ENCODE measurements at places on chromosomes 7 and 10. TPM values are rescaled to one million over a fixed set of nuclear protein-coding genes. Genes with fewer than 3 reads are reported as not detected.

The NUTM2A gene
- total RNA-seq = 0.34 TPM

The SFRP4 gene
- total RNA-seq = not detected

The HABP2 gene
- total RNA-seq = not detected

- H3K27ac ChIP-seq = no peak overlapping the region
- no peaks in the 10 kb centered on the region for H3K27me3 ChIP-seq
- no peaks in the 10 kb centered on the region for H3K4me1 ChIP-seq
- no peak for ATAC-seq
These were observed 542.4 kb downstream of the ACTR3B start for GRCh38 chr7:153301936-153302335.

DNA sequence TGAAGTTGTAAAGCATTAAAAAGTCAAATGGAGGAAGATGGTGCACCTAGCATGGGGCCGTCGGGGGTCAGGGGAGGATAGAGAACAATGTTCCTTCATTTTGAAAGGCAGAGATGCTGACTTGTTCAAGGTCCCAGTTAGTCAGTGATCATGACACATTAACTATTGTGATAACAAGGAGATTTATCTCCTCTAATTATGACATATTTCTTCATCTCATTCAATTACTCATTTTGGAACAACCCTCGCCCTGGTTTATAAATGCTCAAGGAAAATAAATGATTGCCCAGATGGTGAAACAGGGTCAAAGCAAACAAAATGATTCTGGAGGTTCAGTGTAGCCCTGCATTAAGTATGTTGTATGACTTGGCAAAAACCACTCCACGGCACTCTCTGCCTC, 106.2 kb downstream of the ITIH5 start:
- H3K27me3 ChIP-seq = peaks cover 21% of the 10 kb centered on the region
- H3K4me1 ChIP-seq = no peaks in the 10 kb centered on the region
- no peak for ATAC-seq
- no peaks in the 10 kb centered on the region for H3K36me3 ChIP-seq
- no peak overlapping the region for H3K4me3 ChIP-seq

GRCh38 chr10:130337696-130338635, 201.8 kb downstream of the GLRX3 start:
- H3K27me3 ChIP-seq = peaks cover 14% of the 10 kb centered on the region
- H3K4me3 ChIP-seq = no peak overlapping the region
- no peaks in the 10 kb centered on the region for H3K36me3 ChIP-seq
- no peaks in the 10 kb centered on the region for H3K4me1 ChIP-seq
- H3K27ac ChIP-seq = no peak overlapping the region

The STEAP1B gene
- 0.32 TPM for total RNA-seq

DNA sequence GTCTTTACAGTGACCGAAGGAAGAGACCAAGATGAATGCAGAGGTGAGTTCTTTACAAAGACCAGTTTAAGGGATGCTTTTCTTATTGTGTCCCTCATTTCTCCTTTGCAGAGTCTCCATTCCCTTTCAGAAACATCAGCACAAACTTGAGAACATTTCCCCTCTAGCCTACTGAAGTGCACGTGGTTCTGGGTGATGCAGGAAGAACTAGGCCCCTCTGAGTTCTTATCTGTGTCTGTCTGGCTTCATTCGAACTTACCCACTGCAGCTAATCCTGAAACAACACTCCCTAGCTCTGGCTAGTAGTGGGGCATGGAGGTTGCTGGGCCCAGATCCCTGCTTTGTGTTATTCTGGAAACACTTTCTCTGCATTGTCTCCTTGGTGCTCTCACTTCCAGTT, 12.6 kb downstream of the BLVRA start:
- ATAC-seq = no peak
- no peaks in the 10 kb centered on the region for H3K4me1 ChIP-seq
- H3K36me3 ChIP-seq = peaks cover 15% of the 10 kb centered on the region
- H3K27ac ChIP-seq = no peak overlapping the region

The PSD gene
- 8.0 TPM for total RNA-seq

The PILRA gene
- total RNA-seq = 7.0 TPM

GRCh38 chr7:51242007-51242691, 74.5 kb downstream of the COBL start:
- no peak for ATAC-seq
- no peak overlapping the region for H3K27ac ChIP-seq
- H3K4me1 ChIP-seq = no peaks in the 10 kb centered on the region
- peaks cover 14% of the 10 kb centered on the region for H3K27me3 ChIP-seq

GRCh38 chr10:101000127-101000914, 713 bp downstream of the LZTS2 start:
- no peak for ATAC-seq
- H3K27ac ChIP-seq = peak overlapping the region; percentile 59
- no peaks in the 10 kb centered on the region for H3K27me3 ChIP-seq
- peaks cover 12% of the 10 kb centered on the region for H3K4me1 ChIP-seq
- peaks cover 6% of the 10 kb centered on the region for H3K36me3 ChIP-seq

DNA sequence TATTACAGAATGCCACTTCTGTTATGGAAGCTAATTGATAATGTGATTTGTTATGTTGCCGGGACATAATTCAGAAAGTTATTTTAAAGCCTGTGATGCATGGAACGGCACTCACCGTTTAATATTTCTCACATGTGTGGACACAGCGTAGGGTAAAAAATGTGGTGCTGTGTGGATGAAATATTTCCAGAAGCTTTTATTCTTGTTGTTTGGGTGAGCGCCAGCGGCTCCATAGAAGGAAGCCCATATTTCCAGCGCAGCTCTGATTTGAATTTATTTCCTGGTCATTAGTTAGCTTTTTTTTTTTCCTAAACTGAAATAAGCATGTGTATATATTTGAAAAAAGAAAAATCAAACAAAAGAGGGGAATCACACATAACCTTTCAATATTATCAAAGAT, 20.2 kb upstream of the NKX6-2 start:
- no peaks in the 10 kb centered on the region for H3K36me3 ChIP-seq
- H3K4me3 ChIP-seq = no peak overlapping the region
- H3K27ac ChIP-seq = no peak overlapping the region
- no peaks in the 10 kb centered on the region for H3K4me1 ChIP-seq
- H3K27me3 ChIP-seq = peaks cover 3% of the 10 kb centered on the region
- no peak for ATAC-seq

DNA sequence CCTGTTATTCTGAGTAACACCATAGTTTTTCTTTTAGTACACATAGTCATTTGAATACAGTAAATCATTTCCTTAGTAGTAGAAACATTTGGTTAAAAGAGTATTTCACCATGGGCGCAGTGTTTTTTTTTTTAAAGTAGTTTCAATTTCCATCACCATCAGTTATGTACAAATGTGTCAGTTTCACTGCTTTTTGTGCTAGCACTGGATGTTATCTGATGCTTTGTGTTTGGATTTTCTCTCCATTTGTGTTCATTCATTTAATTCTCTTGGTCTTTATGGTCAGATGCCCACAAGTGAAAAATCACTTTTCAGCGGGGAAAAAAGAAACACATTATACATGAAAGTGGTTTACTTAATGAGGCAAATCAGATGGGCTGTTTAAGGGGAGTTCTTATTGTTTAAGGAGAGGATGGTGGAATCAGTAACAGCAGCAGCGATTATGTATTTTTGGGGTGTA, 16.0 kb upstream of the HK1 start:
- H3K27ac ChIP-seq = peak overlapping the region; percentile 15
- H3K27me3 ChIP-seq = no peaks in the 10 kb centered on the region
- H3K4me3 ChIP-seq = peak overlapping the region; percentile 18
- peak; percentile 91 for ATAC-seq

- H3K4me1 ChIP-seq = no peaks in the 10 kb centered on the region
- no peak overlapping the region for H3K27ac ChIP-seq
- no peak for ATAC-seq
- peaks cover 24% of the 10 kb centered on the region for H3K27me3 ChIP-seq
- H3K4me3 ChIP-seq = no peak overlapping the region
- no peaks in the 10 kb centered on the region for H3K36me3 ChIP-seq
These were observed 30.5 kb upstream of the SEM1 start for GRCh38 chr7:96740130-96740529.

DNA sequence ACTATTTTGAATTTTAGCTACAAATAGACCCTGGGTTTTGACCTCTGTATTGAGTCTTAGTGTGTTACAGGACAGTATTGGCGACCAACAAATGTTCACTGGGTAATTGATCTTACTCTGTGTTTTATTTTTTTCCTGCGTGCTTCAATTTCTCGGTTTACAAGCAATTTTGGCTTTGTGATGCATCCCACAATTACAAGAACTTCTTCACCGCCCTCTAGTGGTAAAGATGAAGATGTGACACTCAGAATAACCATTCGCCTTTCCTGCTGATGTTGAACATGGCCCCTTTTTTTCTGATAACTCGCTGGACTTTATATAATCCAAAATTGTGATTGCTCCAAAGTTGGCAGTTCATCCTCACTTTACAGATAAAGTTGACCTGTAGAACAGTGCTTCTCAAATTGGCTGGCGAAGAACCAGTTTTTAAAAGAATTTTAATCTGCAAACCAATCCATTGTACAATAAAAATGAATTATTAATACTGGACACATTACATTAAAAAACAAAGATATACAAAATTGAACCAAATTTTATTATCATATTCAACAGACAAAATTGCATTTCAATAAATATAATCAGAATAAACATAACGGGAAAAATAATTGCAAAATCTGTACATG, 20.2 kb upstream of the SMC3 start:
- H3K4me1 ChIP-seq = peaks cover 8% of the 10 kb centered on the region
- H3K27me3 ChIP-seq = peaks cover 6% of the 10 kb centered on the region
- H3K4me3 ChIP-seq = peak overlapping the region; percentile 52
- peak; percentile 60 for ATAC-seq
- H3K36me3 ChIP-seq = no peaks in the 10 kb centered on the region
- H3K27ac ChIP-seq = peak overlapping the region; percentile 10

The SEC24C gene
- 98.5 TPM for total RNA-seq

DNA sequence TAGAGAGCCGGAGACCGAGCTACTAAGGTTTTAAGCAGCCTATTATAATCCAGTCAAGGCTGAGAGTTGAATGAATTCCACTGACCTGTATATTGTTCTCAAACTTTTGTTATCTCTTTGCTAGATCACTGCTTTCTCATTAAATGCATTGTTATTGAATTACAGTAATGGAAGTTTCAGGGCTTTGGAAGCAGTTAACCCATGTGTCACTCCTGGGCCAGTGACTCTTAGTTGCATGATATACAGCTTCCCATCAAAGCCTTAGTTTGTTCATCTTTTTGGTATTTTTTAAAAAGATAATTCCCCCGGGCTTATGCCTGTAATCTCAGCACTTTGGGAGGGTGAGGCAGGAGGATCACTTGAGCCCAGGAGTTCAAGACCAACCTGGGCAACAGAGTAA, 55.4 kb upstream of the KIAA1217 start:
- no peaks in the 10 kb centered on the region for H3K36me3 ChIP-seq
- no peak overlapping the region for H3K27ac ChIP-seq
- H3K4me3 ChIP-seq = no peak overlapping the region
- no peaks in the 10 kb centered on the region for H3K4me1 ChIP-seq

- no peaks in the 10 kb centered on the region for H3K36me3 ChIP-seq
- no peak overlapping the region for H3K27ac ChIP-seq
- H3K4me3 ChIP-seq = no peak overlapping the region
- peaks cover 12% of the 10 kb centered on the region for H3K27me3 ChIP-seq
These were observed 58.9 kb downstream of the FRMPD2 start for GRCh38 chr10:48215486-48216203.

The ELMO1 gene
- total RNA-seq = 77.4 TPM

The TRPV5 gene
- 0.13 TPM for total RNA-seq

DNA sequence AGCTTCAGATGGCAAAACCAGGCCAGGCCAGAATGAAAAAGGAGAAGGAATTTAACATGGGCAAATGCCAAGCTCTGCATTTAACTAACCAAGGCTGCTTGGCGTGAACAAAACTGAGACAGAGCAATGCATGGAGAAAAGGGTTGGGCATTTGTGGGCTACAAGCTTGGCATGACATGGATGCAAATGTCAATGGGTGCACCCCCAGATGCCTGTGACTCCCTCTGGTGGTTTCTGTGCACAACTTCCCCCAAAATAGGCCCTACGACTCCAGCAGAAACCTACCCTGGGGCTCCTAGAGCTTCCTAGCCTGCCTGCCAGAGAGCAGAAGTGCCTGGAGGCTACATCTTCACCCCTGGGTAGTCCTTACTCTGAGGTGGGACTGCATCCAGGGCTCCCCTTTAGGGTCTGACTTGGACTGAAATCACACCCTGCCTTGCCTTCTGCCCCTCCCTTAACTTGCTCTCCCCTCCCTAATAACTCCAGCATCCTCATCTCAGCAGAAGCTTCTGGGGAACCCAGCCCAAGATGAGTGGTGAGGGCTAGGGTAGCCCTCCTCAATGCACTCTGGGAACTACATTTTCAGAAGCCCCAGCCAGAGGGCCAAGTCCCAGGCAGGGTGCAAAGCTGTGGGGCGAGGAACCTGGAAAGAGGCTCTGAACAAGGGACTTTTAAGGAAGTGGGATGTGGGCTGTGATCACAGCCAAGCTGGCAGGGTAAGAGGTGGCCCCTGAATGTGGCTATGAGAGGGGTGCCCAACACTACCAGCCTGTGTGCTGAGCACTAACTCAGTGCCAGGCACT, 11.3 kb downstream of the GPRIN2 start:
- H3K4me1 ChIP-seq = no peaks in the 10 kb centered on the region
- ATAC-seq = no peak
- no peaks in the 10 kb centered on the region for H3K36me3 ChIP-seq
- H3K27me3 ChIP-seq = peaks cover 20% of the 10 kb centered on the region
- no peak overlapping the region for H3K4me3 ChIP-seq
- no peak overlapping the region for H3K27ac ChIP-seq

- H3K27me3 ChIP-seq = peaks cover 8% of the 10 kb centered on the region
- H3K4me1 ChIP-seq = no peaks in the 10 kb centered on the region
- no peaks in the 10 kb centered on the region for H3K36me3 ChIP-seq
- H3K4me3 ChIP-seq = no peak overlapping the region
These were observed 628.4 kb downstream of the PARD3 start for GRCh38 chr10:34186745-34187144.

DNA sequence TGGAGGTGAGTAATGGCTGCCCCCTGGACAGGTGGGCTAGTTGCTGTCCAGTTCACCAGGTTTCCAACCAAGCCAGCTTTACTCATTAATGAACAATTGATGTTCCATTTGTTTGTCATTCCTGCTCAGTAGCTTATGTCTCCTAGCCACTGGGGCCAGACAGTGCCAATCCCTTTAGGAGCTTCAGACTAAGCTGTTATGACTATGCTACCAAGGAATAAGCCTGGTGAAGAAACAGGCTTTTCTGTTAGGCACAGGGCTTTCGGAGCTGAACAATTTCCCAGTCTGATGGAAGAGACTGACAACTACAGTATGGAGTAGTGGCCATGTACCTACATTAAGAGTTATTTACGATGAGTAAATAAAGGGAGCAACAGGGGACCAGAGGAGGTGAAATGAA, 2.1 kb upstream of the FMC1 start:
- peaks cover 4% of the 10 kb centered on the region for H3K27me3 ChIP-seq
- ATAC-seq = no peak
- peaks cover 22% of the 10 kb centered on the region for H3K4me1 ChIP-seq
